ENCODE measurements at places on chromosomes 2 and 18.

DNA sequence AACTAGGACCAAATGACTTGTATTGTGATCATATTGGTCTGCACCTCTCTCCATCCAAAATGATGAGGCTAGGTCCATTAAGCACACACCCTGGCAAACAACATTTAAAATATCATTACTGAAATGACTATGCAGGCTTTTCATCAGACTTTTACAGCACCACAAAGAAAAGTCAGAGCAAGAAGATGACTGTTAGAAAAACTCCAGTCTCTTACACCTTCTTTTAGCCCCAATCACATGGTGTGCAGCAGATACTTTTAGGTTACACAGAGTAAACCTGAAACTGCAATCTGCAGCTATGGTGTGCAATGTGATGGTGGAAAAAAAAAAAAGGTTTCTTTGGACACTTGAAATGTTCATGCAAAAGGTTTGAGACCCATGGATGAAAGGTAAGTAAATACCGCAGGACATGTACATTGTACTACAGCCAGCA is 5.4 kb upstream of the POLI start:
- no peak for DNase-seq

DNA sequence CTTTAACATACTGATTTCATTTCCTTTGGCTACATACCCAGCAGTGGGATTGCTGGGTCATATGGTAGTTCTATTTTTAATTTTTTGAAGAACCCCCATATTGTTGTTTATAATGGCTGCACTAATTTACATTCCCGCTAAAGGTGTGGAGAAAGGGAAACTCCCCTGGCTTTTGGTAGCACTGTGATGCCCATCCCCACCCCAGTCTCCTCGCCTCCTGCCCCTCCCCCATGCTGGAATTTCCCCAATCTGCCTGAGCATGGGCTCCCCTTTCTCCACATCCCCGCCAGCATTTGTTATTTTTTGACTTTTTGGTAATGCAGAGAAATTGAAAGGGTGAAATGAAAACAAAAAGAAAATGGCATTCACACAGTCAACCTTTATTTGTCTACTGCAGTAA is 30.0 kb upstream of the SULT1C4 start:
- no peak for DNase-seq

GRCh38 chr2:143679617-143680016 is 550.4 kb downstream of the ARHGAP15 start:
- DNase-seq = no peak

GRCh38 chr18:48887294-48887904 is 63.4 kb downstream of the SMAD7 start:
- DNase-seq = no peak

DNA sequence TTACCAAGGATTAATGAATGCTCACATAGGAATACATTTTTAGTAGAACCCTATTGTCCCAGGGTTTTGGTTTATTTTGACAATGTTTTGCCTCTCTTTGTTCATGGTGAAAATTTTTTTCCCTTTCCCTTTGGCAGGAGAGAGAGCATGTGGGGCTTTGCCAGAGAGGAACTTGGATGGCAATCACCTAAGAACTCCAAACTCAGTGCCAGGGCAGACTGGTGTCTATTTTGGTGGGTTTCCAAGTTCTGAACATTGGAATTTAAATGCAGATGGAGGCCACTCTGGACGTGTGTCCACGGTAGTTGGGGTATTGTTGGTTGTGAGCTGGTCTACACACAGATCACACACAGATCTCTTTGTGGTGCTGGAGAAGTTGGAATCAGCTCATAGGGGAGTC is 2091.1 kb upstream of the PIK3C3 start:
- DNase-seq = no peak

DNA sequence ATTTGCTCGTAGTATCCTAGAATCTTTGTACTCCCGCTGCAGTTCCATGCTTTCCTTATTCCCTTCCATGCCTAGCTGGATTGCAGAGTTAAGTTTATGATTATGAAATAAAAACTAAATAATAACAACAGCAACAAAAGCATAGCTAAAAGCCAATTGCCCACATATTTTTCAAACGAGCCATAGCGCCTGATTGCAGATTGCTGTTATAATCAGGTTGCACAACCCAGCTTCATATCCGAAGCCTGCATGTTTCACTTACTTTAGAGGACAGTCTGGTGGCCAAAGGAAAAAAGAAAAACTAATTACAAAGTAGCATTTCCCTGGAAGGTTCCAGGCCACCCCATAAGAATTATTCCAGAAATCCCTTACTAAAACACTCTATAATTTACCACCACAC is 31.9 kb upstream of the PNO1 start:
- DNase-seq = no peak

DNA sequence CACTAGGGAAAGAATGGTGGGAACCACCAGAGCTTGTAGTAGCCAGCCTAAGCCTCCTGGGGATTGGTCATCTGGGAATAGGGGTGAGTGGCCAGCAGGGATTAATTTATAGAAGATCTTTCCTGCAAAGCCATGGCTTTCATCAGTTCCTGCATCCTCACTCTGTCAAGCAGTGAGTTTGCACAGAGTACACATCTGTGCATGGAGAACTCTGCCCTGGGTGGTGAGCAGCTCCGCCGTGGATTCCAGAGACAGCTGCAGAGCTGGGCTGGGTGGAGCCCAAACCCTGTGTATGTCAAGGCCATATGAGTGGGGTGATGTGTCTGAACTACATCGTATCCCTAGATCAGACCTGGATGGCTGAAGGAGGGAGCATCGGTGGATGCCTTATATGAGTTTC is 182.2 kb downstream of the GLI2 start:
- DNase-seq = no peak

DNA sequence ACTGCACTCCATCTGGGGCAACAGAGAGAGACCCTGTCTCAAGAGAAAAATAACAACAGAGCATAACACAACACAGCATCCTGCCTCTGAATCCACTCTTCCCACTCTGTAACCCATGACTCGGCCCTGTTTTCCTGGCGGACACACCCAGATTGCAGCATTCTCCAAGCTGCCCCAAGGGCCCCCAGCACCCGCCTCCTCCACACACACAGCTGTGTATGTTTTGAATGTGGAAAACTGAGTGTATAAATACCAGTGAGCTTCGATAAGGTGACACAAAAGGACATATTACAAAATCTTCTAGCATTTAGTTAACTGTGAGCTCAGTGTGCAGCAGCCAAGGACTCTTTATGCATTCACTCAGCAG is 13.0 kb downstream of the IMPA2 start:
- peak; percentile 23 for DNase-seq

- no peak for DNase-seq
These were observed 39.7 kb downstream of the DHX57 start for GRCh38 chr2:38835990-38836389.

- peak; percentile 19 for DNase-seq
These were observed 30.0 kb downstream of the SCTR start for GRCh38 chr2:119494163-119494790.

GRCh38 chr2:128901572-128902391 is 583.1 kb upstream of the HS6ST1 start:
- no peak for DNase-seq

GRCh38 chr2:236078297-236079255 is 89.6 kb downstream of the GBX2 start:
- DNase-seq = peak; percentile 49

- no peak for DNase-seq
These were observed 42.3 kb downstream of the BAZ2B start for GRCh38 chr2:159573846-159574606.

DNA sequence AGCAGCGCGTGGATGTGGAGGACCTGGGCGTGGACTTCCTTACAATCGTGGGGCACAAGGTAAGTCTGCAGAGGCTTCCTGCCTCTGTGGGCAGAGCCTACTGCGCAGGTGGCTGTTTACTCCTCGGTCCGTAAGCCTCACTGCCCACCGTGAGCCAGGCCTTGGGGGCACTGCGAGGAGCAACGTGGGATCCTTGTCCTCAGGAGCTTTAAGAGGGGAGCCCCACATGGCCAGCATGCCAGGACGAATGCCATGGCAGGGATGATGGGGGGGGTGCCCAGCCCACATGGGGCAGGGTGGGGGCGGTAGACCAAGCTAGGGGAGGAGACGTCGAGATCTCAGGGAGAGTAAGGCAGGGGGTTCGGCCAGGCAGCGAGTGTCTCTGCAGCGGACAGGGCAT is 18.0 kb upstream of the ESPNL start:
- DNase-seq = no peak

- no peak for DNase-seq
These were observed 114.5 kb downstream of the PIEZO2 start for GRCh38 chr18:11034884-11035283.

GRCh38 chr2:207182911-207183310 is 17.2 kb upstream of the KLF7 start:
- DNase-seq = no peak

- DNase-seq = no peak
These were observed 462.9 kb downstream of the TXNL1 start for GRCh38 chr18:56175330-56176001.

DNA sequence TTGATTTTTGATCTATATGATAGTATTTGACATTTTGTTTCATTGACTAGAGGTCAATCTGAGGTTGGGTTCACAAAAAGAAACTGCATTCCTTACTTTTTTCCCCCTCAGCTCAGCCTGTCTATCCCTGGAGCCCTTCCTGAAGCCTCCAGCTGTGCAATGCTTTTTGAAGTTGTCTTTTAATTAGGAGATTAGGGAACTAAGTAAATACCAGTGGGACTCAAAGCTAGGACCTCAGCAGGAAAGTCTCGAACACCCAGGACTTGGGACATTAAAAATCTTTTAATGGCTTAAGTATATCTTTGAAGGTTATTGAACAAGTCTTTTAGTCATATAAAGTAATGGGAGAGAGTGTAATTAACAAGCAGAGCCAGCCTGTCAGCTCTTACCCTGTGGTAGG is 220.2 kb downstream of the PDE11A start:
- no peak for DNase-seq

- DNase-seq = no peak
These were observed 325.5 kb downstream of the AFF3 start for GRCh38 chr2:99816908-99817307.
